Retinal pigment epithelial cell (primary cell): ENCODE measurements at places on chromosomes 6 and 20.

- no peak for DNase-seq
These were observed 12.9 kb upstream of the UQCC2 start for GRCh38 chr6:33724102-33725023.

DNA sequence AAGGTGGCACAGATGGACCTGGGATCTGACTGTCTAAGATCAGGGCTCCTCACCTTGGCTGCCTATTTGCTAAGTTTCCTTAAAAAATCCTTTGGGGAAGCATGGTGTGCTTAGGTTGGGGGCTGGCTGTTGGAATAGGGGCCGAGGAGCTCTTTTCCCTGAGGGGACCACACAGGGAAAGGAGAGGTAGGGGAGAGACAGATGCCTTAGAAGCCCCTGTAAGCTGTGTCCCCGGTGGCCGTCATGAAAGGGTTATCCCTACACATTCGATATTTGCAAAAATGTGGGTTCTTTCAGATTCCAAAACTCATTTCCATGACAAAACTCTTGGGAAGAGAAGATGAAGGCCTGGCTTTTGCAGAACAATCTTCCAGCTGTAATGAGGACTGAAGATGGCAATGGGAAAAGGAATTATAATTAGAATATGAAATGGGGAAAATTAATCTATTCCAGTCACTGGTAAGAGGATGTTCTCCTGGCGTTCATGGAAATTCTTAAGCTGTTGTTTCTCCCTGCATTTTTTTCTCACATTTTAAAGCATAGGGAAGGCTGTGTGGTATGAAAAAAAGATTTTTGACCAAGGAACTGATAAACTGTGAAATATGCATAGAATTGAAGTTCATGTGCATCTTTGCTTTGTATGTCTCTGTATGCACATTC, 53.8 kb downstream of the TOX2 start:
- DNase-seq, result no peak

DNA sequence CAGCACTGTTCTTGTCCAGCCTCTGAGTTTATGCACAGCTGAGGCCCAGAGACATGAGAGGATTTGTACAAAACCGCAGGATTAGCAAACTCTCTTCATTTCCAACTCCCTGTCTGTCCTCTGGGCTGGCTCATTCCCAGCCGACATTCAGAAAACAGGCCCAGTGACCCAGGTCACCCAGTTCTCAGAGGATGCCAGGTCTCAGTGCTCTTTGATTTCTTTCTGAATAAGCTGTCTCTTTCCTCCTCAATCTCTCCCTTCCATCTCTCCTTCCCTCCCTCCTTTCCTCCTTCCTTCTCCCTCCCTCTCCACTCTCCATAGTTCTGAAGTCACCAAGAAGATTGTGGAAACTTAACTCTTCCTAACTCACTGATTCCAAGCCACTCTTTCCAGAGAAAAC, 372.7 kb upstream of the SULF2 start:
- DNase-seq, result peak; percentile 21

DNA sequence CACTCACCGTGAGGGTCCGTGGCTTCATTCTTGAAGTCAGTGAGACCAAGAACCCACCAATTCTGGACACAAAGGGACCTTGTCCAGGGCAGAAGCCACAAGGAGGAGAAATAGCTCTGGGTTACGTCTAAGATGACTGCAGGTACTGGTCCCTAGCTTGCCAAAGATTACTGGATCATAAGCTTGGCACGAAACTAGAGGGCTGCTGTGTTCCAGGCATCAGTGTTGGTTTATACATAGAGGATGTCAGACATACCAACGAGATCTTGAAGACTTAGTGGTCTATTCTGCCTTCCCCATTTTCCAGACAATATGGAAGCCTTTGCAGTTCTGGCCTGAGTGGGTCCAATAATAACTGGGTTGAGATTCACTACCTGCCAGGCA, 175.7 kb downstream of the TBX18 start:
- DNase-seq, result no peak

GRCh38 chr6:134416418-134417154, 98.7 kb upstream of the SGK1 start:
- no peak for DNase-seq

GRCh38 chr6:135458051-135458450, 39.5 kb downstream of the AHI1 start:
- no peak for DNase-seq

DNA sequence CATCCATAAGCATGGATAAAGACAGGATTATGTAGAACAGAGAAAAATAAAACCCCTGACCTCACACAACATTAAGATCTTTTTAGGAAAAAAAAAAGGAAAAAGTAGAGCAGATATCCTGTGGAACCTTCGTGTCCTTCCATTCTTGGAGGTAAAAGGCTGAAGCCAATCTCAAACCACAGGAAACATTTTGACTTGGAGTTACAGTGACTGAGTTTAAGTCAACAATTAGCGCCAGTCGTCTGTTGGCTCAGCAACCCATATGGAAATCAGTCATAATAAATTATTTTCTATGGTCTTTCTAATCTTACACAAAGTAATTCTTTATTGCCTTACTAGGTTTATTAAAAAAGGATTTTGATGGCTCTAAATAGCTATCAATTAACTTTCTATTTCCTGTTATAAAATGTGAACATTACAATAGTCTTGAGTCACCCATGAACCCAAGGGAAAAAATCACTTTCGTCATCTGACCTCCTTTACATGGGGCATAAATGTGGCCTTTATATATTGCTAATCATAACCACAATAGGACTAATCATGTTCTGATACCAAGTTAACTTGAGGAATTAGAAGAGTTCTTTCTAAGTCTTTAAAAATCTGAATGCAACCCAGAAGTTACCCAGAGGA, 592.9 kb downstream of the TFAP2B start:
- DNase-seq, result no peak

- DNase-seq, result no peak
These were observed 157.1 kb upstream of the SHLD1 start for GRCh38 chr20:5592823-5593739.

DNA sequence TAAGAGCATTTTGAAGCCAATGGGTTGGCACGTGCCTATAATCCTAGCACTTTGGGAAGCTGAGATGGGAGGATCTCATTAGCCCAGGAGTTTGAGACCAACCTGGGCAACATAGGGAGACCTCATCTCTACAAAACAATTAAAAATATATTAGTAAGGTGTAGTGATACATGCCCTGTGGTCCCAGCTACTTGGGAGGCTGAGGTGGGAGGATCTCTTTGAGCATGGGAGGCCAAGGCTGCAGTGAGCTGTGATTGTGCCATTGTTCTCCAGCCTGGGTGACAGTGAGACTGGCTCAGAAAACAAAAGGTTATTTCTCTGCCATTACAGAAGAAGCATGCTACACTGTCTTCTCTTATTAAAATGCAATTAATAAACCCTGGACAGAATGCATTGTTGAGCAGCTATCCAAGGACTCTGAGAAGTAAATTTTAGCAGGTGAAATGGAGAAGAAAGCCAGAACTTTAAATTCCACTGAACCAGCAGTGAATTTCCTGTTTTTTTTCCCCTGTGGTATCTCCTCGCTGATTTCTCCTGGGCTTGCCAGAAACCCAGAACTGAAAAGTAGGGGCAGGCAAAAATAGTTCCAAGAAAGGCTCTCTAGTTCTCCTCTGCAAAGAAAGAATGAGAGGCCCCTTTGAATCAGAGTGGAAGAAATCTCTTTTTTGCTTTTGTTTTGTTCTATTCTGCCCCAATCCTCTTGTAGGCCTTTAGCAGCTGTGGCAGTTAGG, 8.4 kb downstream of the AMD1 start:
- no peak for DNase-seq

- DNase-seq, result no peak
These were observed 16.5 kb upstream of the NHSL1 start for GRCh38 chr6:138515657-138516248.

- DNase-seq, result no peak
These were observed 50.1 kb upstream of the RNF24 start for GRCh38 chr20:4065391-4065844.

GRCh38 chr20:41501376-41501775, 116.8 kb downstream of the CHD6 start:
- DNase-seq, result no peak

DNA sequence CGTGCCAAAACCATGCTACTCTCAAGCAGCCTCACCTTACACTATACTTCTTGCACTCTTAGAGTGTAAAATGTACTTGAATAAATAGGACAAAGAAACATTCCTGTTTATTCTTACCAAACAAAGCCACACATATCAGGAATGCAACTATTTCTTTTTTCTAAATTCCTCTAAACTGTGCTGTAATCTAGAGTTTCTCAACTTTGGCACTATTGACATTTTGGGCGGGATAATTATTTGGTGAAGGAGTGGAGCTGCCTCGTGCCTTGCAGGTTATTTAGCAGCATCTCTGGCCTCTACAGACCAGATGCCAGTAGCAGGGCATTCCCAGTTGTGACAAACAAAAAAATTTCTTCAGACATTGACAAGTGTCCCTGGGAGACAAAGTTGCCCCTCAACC, 86.9 kb downstream of the PHACTR1 start:
- no peak for DNase-seq

- no peak for DNase-seq
These were observed 558.7 kb upstream of the MMS22L start for GRCh38 chr6:97841763-97842162.

DNA sequence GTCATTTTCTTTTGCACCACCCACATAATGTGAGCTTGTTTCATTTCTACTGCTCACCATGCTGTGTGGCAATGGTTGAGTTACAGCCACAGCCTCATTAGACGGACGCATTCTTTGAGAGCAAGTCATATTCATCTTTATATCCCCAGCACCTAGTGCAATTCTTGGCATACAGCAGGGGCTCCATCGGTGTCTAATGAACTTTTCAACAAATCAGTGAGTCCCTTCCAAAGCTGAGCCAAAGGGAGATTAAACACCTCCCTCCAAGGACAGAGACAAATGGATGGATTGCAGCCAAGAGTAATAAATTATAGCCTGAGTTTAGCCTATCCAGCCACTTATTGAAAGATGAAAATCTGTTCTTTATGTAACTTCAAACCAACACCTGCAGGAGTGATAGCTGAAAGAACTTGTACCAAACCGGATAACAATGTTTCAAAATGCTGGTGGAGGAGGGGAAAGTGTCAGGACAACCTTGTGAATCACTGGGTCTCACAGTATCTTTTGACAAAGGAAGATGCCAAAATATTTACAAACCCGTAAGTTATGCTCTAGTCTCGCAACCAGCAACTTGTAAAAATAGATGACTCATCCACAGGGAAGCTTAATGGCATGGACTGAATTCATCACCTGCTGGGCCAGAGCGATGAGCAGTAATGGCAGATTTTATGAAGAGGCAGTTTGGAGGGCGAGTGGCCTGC, 139.0 kb downstream of the PXDC1 start:
- DNase-seq, result peak; percentile 94

GRCh38 chr20:20694591-20694990, 17.9 kb downstream of the RALGAPA2 start:
- no peak for DNase-seq

DNA sequence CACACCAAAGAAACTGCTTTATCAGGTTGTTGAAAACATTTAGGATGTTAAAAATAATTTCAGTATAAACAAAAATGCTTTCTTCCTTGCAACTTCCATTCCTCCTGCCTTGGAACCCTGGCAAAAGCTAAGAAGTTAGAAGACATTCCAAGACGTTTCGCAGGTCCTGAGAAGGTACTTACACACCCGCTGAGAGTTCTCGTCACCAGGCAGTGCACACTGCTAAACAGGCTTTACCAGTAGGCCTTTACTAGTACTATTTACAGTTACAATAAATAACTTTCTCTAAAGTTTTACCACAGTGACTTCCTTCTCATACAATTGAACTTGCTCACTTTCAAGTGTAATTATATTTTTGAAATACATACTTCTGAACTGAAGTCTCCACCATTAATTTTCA, 81.4 kb upstream of the RPS6KA2 start:
- no peak for DNase-seq

GRCh38 chr6:163635315-163635714, 220.8 kb downstream of the QKI start:
- DNase-seq, result no peak

GRCh38 chr20:4805663-4806449, 84.1 kb downstream of the PRND start:
- DNase-seq, result no peak

DNA sequence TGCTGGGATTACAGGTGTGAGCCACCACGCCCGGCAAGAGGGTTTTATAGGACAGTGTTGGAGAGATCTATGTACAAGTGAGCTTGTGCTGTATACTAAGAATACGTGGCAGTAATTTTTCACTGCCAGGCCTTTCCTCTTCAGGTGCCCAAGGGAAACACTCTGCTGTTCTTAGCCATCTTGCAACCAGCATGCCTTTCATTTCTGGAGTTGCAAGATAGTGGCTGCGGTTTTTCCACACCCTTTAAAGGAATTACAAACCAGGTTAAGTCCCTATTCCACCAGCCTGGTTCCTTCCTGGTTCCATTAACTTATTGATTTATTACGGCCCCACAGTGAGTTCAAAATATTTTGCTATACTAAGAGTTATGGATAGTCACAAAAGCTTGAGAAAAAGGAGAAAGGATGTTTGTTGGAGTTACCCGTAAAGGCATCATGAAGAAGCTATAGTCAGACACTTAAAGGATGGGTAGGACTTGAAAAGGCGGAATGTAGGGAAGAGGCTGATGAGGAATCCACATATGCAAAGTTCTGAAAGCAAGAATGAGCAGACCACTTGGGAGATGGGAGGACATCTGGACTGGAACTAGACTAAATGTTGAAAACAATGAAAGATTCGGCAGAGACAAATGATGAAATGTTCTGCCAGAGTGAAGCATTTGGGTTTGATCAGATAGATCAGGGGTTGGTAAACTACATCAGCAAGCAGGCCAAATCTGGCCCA, 61.4 kb upstream of the ASIP start:
- DNase-seq, result no peak
